ENCODE measurements at places on chromosomes 4 and X.
A peak's percentile ranks its signal among the peaks of the same experiment; 100 is the strongest.

DNA sequence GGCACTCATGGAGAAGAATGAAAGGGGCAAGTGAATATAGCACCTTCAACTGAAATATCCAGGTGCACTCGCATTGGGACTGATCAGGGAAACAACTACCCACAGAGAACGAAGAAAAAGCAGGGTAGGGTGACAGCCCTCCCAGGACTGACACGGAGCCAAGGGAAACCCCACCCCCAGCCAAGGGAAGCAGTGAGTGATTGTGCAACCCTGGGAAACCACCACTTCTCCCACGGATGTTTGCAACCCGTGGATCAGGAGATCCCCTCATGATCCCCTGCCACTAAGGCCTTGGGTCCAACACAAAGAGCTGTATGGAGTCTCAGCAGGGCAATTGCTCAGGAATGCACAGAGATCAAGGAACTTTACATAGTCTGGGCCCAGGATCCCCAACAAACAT lies 158.5 kb upstream of the HCCS start:
- no peak for DNase-seq

GRCh38 chr4:5809216-5809776 lies 83.6 kb downstream of the CRMP1 start:
- no peak for DNase-seq

DNA sequence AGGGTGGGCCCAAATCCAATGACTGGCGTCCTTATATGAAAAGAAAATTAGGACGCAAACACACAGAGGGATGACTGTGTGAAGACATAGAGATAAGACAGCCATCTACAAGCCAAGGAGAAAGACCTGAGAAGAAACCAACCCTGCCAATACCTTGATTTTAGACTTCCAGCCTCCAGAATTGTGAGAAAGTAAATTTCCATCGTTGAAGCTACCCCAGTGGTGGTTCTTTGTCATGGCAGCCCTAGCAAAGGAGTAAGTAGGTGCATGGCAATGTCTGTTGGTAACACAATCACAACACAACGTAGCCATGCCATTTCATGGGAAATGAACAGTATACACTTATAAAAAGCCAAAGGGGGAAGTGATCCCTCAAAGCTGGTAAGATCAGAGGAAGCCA lies 25.3 kb downstream of the SMIM20 start:
- no peak for DNase-seq

GRCh38 chr4:149345424-149345823 lies 470.2 kb downstream of the IQCM start:
- no peak for DNase-seq

GRCh38 chr4:37889849-37890800 lies 759 bp upstream of the TBC1D1 start:
- DNase-seq, result peak; percentile 36

DNA sequence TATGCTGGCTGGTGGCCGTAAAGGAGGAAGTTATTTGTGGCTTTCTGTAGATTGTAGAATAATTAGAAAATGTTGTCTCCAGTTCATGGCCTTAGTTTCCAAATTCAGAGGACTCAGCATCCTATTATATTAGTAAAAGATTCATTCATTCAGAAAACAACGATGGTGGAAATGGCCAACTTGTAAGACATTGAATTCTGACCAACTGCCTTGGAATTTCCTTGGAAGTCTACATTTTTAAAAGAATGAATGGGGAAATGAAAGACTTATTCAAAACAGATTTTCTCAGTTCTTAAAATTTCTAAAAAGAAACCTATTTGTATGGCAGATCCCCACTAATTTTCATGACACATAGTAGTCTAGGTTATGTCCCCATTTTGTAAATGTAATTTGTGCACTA lies 561.5 kb downstream of the ANKRD50 start:
- DNase-seq, result no peak

- peak; percentile 0 for DNase-seq
These were observed 331.3 kb upstream of the KLF3 start for GRCh38 chr4:38332699-38333098.
